ENCODE measurements at places on chromosomes 6 and 20. TPM values are rescaled to one million over a fixed set of nuclear protein-coding genes. Genes with fewer than 3 reads are reported as not detected.

- DNase-seq = no peak
These were observed 447.5 kb upstream of the HSF2 start for GRCh38 chr6:121951918-121952379.

DNA sequence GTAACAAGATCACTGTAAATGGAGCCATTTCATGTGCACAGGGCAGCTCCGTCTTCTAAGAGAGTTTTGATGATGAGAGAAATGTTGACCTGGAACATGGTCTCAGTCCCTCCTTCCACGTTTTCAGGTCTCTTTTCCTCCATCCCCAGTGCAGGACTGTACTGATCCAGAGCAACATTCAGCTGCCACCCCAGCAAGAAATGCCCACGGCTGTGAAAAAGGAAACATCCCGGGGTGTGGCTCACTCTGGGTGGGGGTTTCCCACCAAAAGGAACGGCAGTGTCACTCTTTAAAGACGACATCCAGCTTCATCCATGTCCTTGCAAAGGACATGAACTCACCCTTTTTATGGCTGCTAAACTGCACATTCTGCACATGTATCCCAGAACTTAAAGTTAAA, 92.6 kb downstream of the ERMARD start:
- DNase-seq = no peak

DNA sequence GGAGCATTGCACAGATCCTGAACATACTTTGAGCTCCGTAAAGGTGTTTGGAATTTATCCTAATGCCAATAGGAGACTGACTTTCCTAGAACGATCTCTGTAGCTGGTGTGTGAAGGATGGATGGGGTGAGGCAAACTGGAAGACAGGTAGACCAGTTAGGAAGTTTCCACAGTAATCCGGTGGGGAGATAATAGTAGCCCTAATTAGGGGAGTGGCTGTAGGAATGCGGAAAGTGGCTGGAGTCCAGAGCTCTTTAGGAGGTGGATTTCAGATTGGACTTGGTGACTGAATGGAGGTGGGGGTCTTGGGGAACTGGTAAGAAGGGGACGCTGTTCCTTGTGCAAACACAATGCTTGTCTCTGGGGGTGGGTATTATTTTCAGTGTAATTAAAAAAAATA, 146.3 kb downstream of the SOX4 start:
- no peak for DNase-seq

The FOXA2 gene
- not detected for total RNA-seq

DNA sequence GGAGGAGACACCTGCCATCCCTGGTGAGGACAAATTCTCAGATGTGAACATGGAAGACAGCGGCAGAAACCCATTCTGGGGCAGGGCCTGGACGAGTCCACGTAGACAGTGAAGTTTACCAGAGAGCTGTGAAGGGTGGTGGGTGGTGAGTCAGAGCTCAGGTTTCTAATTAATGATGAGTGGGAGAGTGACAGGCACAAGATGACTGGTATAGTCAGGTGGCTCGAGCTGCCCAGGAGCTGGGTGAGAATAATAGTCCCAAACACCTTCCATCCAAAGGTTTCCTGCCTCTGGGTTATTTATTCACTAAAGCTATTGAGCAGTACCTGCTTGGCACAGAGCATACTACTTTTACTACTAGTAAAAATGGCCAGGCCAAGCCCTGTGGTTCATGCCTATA, 6.0 kb downstream of the TLDC2 start:
- no peak for DNase-seq

GRCh38 chr6:167141667-167142432, 15.9 kb downstream of the GPR31 start:
- no peak for DNase-seq

The SYNE1 gene
- 48.1 TPM for total RNA-seq

DNA sequence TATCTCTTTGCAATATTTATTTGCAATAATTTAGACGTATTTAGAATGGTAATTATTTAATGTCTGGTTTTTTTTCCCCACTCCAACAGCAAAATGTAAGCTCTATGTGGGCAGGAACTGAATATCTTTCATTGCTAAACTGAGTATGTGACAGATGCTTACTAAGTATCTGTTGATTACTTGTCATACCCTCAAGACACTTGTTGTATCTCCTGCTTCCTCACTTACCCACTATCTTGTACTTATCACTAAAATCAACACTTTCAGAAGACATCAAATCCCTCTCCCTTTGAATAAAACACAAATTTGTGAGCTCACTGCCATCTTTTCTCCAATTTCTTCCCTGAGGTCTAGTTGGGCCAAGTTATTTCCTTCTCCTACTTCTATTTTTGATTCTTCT, 30.3 kb downstream of the PPIL4 start:
- DNase-seq = no peak

GRCh38 chr6:39050453-39051112, 2.0 kb downstream of the GLP1R start:
- no peak for DNase-seq

- no peak for DNase-seq
These were observed 30.2 kb downstream of the PHACTR3 start for GRCh38 chr20:59634435-59635005.

DNA sequence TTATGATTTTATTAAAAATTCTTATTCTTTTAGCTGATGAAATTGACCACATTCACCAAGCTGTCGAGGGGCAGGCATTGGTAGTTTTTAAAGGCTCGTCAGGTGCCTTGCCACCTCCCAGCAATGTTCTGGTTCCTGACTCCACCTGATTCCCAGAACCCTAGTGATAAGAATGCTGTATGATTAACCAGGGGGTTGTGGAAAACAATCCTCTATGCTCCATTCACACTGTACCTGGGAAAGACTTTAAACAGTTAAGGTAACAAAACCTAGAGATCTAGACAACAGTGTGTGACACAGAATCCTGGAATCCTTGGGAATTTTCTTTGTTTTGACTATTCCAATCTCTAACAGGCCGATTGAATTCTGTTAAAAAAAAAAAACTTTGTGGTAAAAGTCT, 165.7 kb upstream of the OLIG3 start:
- DNase-seq = no peak

The TCEA2 gene
- total RNA-seq = 8.8 TPM

GRCh38 chr6:21947731-21948386, 349.0 kb downstream of the PRL start:
- DNase-seq = no peak

The PAX1 gene
- total RNA-seq = not detected

GRCh38 chr6:143955971-143956370, 52.1 kb downstream of the PLAGL1 start:
- no peak for DNase-seq

The DLL1 gene
- total RNA-seq = 1.8 TPM

All from gastrocnemius medialis (tissue), 4 donors.